ENCODE measurements at places on chromosomes 6 and 20.

DNA sequence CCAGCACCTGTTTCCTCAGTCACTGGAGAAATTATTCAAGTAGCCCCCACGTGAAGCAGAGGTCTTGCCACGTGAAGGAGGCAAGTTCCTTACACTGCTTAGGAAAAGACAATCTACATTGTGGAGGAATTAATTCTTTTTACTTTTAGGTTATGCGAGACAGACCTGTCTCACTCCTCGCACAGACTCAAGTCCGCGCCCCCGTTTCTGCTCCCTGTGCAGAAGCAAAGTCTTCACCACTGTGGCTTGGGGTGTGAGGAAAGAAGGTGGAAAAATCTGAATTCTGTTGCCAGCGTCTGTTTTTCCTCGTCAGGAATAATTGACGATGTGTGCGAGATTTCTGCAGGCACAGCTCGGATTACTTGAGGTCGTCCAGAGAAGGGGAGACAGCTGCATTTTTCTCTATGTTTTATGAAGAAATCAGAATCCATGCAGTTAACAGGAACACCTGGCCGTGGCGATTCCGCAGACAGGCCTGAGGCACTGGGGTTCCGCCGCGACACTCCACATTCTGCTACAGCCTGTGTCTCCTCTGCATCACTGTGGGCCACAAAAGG lies 185.1 kb downstream of the SMOC2 start:
- no peak for DNase-seq

DNA sequence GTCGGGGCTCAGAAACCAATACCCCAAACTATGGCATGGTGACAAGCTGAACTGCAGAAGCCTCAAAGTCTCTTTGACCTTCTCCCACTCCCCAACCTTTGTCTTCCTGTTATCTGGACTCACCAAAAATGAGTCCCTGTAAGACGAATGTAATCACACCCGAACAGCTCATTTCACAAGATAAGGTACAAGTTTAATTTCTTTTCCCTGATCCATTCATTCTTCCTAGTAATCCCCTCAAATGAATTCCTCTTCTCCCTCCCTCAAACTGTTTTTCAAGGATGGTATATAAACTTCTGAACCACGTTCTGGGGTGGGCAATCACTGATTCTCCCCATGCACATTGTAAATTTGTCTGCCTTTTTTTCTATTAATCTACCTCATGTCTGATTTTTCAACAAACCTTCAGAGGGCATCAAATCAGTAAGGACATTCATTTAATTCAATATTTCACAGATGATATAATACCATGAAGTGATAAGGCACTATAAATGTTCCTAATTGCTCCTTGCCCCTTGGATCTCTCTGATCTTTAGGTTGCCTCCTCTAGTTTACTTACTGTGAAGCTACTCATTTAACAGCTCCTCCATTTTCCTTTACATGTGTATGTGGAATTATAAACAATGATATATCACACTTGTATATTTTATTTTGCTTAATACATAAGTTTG lies 77.2 kb downstream of the OR2B2 start:
- no peak for DNase-seq

DNA sequence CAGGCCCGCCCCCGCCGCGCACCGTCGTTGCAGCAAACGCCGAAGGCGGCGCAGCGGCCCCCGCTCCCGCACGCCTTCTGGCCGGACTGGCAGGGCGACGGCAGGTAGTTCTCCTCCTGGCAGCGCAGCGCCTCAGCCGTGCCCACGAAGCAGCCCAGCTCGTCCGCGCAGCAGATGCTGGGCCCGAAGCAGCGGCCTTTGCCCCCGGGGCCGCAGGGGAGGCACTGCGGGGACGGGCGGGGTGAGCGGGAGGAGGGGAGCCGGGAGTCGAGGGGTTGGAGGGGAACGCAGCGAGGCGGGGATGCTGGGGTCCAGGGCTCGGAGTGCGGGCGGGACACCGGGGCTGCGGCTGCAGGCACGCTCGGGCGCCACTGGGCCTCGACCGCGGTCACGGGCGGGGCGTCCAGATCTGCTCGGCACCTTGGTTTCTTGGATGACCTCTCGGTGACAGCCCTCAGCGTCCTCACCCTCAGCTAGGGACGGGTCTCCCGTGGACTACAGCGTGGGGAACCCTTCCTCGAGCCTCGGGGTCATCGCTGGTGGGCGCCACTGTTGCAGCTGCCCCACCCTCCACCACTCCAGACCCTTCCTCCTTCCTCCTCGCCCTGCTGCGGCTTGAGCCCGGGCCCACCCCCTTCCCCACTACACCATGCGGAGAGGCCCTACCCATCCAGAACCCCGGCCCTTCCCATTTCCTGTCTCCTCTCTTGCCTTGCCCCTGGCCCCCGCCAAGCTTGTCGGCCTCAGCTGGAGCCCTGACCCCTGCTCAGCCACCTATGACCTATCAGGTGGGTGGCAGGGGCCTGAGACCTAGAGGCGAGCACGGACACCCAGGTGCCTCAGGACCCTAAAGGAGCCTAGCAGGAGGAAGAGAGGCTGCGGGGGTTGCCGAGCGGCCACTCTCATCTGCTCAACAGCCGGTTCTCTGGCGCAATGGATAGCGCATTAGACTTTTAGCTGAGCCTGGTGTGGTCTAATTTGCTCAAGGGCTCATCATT lies 1.3 kb downstream of the AVP start:
- DNase-seq = no peak

GRCh38 chr6:156988276-156989158 lies 211.3 kb downstream of the ARID1B start:
- no peak for DNase-seq

DNA sequence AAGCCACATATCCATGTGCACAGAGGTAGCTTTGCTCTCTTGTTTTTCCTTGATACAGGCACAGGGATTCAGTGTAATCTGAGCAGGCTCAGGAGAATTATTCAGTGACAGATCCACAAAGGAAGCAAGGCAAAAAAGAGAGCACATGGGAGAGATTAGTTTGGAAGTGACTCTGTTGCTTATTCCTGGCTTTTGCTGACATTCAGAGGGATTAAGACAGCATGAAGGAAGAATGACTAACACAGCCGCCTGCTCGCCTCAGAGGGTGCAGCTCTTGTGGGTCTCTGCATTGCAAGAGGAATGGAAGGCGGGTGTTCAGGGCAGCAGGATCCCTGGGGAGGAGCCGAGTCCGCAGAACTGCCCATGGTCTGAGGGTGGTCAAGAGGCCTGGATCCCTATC lies 203.4 kb upstream of the KCNQ5 start:
- peak; percentile 86 for DNase-seq

DNA sequence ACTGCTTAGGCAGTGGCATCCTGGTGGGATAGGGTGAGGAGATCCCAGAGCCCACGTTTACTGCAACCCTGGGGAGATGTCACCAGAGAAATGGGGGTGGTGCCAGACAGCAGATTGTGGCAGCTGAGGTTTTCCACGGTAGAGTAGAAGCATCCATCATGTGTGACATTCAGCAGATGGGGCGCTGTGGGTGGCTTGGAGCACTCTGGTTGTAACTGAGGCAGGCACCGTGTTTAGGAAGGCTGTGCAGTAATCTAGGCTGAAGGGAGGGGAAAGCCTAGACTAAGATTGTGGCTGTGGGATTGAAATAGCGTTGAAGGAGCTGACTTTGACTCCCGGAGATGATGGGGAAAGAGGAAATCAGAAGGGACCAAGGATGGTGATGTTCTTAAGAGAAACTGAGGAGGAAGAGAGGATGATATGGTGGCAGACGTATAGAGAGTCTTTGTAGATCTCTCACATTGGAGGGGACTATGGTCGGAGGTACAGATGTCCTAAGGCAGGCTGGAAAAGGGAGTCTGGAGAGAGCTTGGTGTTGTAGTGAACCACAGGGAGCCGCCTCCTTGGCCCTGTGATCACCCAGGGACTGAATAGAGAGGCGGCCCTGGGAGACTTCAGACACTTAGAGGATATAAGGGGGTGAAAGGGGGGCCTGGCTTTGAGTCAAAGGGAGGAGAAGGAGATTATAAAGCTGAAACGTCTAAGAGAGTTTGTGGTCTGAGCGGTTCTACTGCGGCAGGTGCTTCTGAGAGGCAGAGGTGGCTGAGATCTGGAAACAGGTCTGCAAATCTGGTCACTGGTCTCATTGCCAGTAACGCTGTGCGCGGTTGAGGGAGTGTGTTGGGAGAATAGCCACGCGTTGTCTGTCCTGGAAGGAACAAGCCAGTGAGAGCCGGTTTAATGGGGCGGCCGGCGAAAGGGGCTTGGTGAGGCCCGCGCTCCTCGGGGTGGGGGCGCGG lies 792 bp upstream of the MICA start:
- DNase-seq = peak; percentile 60
